PC-3 (cell line): ENCODE measurements at places on chromosomes 16 and 17. TPM values are rescaled to one million over a fixed set of nuclear protein-coding genes. Genes with fewer than 3 reads are reported as not detected.

IKZF3 gene
- total RNA-seq, result under 0.01 TPM in 1 of 2 replicates, not detected in the other

CBX2 gene
- total RNA-seq, result 39.2 and 43.9 TPM in 2 replicates

DNA sequence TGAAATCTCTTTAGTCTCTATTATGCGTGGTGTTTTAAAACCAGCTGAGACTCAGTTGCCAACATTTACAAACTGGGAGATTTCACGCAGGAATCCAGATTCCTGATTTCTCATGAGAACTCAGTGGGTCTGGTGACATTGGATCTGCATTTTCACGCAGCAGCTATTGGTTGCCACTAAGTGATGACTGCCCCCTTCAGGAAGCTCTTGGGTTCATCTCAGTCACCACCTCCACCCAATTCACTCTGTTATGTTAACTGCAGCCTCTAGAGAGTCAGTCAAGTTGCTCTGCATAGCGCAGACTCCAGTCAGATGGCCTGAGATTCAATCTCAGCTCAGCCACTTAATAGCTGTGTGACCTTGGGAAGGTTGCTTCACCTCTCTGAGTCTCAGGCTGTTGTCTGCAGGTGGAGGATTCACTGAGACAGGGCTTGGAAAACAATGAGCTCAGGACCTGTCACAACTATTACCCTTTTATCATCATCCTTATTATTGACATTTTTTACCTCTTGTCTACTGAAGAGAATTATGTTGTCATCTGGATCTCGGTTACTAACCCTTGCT is 6.4 kb downstream of the SHISA9 start:
- peak; percentile 33 for DNase-seq

- DNase-seq, result no peak
Measured at GRCh38 chr16:56414366-56414765, 11.0 kb downstream of the AMFR start.

- peak; percentile 22 for DNase-seq
Measured at GRCh38 chr16:53546988-53547391, 44.0 kb upstream of the AKTIP start.

- no peak for DNase-seq
Measured at GRCh38 chr17:77437747-77438146, 297.0 kb downstream of the SEC14L1 start.

- peak; percentile 55 for DNase-seq
Measured at GRCh38 chr17:8225813-8226535, 15.6 kb upstream of the AURKB start.

GRCh38 chr17:13134076-13134475 is 116.2 kb upstream of the ELAC2 start:
- DNase-seq, result peak; percentile 64

GRCh38 chr17:20071824-20072691 is 62.9 kb downstream of the SPECC1 start:
- peak; percentile 14 for DNase-seq

DNA sequence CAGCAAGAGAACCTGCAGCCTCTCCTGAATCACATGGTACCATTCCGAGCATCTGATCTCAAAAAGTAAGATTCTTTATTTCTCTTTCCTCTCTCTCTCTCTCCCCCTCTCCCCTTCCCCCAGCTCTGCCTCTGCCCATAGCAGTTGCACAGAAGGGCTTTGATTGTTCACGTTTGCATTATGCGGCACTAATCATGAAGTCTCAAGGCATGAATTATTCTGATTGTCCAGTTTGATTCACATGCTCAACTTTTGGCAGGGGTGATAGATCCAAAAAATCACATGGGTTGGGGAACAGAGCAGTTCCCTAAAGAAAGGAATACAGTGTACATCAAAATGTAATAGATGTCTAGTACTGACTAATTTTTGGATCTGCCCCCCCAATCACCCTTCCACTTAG is 380.0 kb upstream of the SOX9 start:
- DNase-seq, result no peak

- DNase-seq, result peak; percentile 7
Measured at GRCh38 chr16:87212026-87212425, 105.2 kb downstream of the C16orf95 start.
